CD4-positive, alpha-beta T cell treated with Interleukin-6 for 4 hours (primary cell): ENCODE measurements at places on chromosomes 12 and 14.

DNA sequence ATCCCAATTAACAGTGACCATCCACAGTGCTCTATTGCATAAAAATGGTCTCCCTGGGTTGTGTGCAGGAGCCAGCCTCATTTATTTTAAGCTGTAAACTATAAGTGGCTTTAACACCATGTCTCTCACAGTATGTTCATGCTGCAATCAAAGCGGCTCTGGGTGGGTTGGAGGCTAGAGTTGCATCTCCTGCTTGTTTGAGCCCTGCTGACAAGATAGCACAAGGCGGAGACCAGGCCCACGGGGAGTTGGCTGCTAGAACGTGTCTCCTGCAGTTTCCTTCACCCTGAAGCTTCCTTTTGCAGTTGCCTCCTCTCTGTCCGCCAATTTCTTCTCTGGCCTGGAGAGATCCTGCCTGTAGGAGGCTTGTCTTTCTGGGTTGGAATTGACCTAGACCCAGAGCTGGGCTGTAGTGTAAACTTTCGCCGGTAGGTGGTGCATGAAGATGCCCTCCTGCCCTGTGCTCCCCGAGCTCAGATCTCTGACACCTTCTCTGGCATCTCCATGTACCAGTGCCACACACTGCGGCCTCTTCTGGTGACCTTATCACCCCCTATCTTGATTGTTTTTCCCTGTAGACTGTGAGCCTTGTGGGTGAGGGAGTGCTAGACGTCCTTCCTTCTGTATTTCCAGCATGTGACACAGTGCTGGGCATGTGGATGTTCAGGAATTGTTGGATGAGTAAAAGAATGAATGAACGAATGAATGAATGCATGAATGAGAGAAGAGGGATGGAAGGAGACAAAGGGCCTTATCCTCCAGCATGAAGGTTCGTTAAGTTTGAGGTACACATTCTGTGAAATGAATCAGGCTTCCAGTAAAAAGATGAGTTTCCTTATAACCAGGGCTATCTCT, 10.4 kb downstream of the OTUB2 start:
- DNase-seq, result peak; percentile 79

DNA sequence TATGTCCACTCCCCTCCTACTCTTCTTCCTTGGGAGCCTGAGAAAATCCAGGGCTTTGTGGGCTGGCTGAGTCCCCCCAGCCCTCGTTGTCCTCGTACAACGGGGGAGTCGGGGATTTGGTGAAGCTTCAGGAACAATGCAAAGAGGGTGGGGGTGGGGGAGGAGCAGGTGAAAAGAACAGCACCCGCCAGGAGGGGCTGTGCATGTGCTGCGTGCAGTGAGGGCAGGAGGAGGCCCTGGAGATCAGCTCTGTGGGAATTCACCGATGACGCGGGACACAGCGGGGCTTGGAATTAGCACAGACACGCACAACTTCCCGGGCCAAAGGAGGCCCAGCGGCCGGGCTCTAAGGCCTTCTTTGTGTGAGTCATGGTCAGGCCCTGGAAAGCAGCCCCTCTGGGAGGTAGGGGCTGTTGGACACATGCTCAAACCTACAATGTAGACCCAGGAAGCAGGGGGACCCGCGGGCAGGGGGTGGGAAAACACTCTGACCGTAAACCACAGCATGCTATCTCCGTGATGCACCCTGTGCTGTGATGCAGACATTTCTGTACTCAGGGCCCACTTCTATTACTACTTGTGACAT, 32.8 kb downstream of the RBM19 start:
- DNase-seq, result no peak

DNA sequence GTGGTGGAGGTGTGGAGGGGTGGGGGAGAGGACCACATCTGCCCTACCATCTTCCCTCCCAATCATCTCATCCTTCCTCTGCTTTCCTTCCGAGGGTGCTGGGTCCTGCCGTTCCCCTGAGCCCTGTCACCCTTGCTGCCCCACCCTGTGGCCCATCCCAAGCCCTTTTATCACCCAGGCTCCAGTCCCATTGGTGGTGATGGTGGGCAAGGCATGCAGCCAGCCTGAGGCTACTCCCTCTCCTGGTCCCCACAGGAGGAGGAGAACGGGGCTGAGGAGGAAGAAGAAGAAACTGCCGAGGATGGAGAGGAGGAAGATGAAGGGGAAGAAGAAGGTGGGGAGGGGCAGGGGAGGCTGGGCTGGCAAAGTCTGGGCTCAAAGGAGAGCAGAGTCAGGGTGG, 2.7 kb upstream of the LAG3 start:
- DNase-seq, result no peak

GRCh38 chr12:2169940-2170339, 117.2 kb downstream of the CACNA1C start:
- no peak for DNase-seq

DNA sequence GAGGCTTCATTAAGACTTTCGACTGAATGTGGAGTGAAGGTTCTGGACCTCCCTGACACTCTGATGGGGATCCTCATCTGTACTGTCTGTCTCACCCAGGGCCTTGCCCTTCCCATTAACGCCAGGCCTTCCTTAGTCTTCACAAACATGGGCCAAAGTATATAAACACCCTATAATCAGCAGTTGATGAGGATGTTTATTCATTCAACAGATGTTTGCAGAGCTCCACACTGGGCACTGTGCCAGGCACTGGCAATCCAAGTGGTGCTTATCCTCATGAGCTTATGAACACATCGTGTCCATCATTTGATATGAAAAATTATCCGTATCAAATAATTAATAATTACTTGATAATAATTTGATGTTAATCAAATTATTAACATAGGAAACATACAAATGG, 454.4 kb downstream of the FUT8 start:
- DNase-seq, result no peak

DNA sequence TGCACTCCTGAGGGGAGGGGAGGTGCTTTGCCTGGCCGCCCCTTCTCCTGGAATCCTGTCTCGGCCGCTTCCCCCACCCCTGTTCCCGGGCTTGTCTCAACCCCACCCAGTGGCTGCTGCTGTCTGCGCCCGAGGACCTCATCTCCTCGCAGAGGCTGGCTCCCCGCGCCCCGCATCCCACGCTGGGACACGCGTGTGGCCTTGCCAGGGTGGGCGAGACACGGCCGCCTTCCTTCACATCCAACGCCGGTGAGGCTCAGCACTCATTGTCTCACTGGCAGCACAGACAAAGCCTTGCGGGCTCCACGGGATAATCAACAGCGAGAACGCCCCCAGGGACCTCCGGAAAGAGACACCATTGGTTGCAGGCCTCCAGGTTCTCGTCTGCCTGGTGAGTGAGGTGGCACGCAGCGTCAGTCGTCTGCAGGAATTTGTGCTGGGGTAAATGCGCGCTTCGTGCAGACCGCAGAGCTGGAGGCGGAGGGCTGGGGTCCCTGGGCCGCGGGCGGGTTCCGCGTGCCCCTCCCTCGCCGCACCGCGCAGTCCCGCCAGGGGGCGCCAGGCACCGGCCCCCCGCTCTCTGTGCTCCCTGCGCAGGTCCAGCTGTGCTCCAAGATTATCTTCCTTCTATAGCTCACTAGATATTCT, 26.8 kb downstream of the CCDC177 start:
- no peak for DNase-seq

- DNase-seq, result peak; percentile 37
These were observed 41.1 kb downstream of the GNG2 start for GRCh38 chr14:51901475-51902024.

DNA sequence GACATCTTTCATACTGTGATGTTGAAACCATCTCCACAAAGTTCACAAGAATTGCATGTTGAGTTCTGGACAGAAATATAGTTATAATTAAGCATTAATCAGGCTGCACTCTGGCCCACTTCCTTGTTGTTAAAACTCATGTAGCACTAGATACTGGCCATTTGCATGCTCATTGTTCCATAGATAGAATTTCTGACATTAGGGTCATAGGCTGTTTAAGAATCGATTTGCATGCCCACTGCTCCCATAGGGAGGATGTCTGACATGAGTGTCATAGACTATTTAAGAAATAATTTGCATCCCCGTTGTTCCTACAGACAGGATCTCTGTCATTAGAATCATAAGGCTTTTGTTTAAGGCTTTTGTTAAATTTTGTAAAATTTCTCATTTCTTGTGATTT, 50.2 kb downstream of the MYF5 start:
- no peak for DNase-seq

- no peak for DNase-seq
These were observed 332.6 kb upstream of the TMPO start for GRCh38 chr12:98182821-98183220.

GRCh38 chr12:44385964-44386363, 490.2 kb downstream of the NELL2 start:
- no peak for DNase-seq

GRCh38 chr12:80714055-80714454, 2.7 kb upstream of the MYF5 start:
- DNase-seq, result no peak

DNA sequence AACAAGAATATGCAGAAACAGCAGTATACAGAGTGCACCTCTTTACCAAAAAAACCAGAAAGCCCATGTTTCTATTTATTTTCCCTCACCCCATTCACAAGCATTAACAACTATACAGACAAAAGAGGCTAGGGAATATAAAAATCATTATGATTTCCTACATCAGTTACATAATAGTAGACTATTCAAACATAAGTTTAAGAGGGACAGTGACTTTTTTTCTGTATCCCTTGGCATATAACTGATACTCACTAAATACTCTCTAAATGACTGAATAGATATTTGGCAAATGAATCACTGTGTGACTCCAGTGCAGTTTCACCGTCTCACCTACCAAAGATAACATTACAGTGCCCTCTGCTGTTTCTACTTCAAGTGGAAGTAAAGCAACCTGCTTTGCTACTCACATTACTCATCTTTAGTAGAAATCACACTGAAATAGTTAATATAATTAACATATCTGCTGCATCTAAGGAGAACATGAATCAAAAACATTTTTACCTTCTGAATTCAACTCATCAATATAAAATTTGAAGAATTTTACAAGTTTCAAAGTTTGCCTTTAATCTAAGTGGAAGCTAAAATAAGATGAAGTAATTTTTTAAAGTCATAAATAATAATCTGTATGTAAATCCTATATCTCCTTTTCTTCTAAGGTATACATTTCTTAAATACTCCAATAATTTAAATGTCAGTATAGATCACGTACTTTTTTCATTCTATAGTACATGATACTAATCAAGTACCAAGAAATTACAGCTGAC, 103.8 kb downstream of the OSBPL8 start:
- peak; percentile 19 for DNase-seq

GRCh38 chr12:15829949-15830348, 40.8 kb upstream of the EPS8 start:
- DNase-seq, result no peak

- no peak for DNase-seq
These were observed 81.6 kb upstream of the SINHCAF start for GRCh38 chr12:31407562-31407961.

DNA sequence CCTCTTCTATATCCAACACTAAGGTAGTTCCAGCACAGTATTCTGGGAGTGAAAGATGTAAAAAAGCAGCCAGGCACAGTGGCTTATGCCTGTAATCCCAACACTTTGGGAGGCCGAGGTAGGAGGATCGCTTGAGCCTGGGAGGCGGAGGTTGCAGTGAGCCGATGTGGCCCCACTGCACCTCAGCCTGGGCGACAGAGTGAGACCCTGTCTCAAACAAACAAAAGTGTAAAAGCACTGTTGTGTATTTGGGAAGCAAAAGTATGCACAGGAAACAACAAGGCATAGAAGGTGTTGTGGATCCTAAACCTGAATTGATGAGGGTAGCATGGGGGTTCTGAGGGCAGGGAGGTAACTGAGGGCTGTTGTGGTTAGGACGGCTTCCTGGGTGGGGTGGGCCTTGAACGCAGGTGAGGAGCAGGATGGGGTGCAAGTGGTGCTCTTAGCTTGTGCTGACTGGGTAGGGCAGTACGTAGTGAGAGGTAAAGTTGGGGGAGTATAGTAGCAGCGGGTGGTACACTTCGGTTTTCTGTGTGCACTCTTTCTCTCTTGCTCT, 64.2 kb downstream of the RASSF3 start:
- DNase-seq, result peak; percentile 84

- DNase-seq, result peak; percentile 25
These were observed 179.9 kb upstream of the ATF7IP start for GRCh38 chr12:14185427-14186192.

- DNase-seq, result no peak
These were observed 5.3 kb upstream of the HECTD1 start for GRCh38 chr14:31212893-31213292.

- DNase-seq, result no peak
These were observed 35.8 kb downstream of the CCNK start for GRCh38 chr14:99516871-99517642.

DNA sequence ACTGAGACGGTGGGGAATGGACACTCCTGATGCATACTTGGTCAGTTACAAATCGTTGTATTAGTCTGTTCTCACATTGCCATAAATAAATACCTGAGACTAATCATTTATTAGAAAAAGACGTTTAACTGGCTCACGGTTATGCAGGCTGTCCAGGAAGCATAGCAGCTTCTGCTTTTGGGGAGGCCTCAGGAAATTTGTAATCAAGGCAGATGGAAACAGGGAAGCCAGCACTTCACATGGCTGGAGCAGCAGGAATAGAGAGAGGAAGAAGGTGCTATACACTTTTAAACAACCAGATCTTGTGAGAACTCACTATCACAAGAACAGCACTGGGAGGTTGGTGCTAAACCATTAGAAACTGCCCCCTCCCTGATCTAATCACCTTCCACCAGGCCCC, 418.2 kb downstream of the FLRT2 start:
- DNase-seq, result no peak

DNA sequence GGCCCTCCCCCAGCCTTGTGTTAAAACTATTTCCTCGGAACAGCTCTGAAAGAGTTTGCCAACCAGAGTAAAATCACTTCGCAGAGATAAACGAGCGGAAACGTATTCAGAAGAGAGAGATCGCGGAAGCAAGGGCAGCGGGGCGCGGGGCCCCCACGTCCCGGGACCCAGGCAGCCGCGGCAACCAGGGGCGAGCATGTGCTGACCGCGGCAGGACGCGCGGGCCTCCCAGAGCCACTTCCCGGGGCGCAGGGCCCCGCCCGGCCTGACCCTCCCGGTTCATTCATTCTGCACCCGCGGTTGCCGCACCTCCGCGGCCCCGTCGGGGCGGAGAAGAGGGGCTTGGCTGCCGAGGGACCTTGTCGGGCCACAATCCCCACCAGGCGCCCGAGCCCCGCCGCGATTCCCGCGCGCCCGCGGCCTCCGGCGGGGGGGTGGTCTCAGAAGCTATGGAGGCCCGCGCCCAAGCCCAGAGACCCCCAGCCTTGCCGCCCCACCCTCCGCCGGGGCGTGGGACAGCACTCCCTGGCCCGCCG, 598 bp downstream of the UBE2N start:
- DNase-seq, result peak; percentile 50
